ENCODE measurements at places on chromosomes 7 and 10. TPM values are rescaled to one million over a fixed set of nuclear protein-coding genes. Genes with fewer than 3 reads are reported as not detected.

Gene TRIM8
- polyA plus RNA-seq = 134 TPM

Gene MOGAT3
- polyA plus RNA-seq = 0.10 TPM

DNA sequence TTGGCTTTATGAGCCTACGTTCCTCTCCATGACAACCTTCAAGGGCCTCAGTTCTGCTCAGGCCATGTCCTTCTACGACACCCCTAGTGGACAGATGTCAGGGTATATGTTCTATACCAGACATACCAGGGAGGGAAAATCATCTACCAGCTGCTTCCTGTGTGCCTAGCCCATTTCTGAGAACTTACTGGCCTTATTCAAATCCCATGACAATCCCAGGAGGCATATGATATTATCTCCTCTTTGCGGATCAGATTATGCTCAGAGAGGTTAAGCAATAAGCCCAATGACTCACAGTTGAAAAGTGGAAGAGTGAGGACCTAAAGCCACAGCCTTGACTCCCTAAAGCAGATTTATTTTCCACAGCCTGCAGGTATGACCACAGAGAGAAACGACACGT is 139.3 kb downstream of the GLI3 start:
- DNase-seq = no peak

DNA sequence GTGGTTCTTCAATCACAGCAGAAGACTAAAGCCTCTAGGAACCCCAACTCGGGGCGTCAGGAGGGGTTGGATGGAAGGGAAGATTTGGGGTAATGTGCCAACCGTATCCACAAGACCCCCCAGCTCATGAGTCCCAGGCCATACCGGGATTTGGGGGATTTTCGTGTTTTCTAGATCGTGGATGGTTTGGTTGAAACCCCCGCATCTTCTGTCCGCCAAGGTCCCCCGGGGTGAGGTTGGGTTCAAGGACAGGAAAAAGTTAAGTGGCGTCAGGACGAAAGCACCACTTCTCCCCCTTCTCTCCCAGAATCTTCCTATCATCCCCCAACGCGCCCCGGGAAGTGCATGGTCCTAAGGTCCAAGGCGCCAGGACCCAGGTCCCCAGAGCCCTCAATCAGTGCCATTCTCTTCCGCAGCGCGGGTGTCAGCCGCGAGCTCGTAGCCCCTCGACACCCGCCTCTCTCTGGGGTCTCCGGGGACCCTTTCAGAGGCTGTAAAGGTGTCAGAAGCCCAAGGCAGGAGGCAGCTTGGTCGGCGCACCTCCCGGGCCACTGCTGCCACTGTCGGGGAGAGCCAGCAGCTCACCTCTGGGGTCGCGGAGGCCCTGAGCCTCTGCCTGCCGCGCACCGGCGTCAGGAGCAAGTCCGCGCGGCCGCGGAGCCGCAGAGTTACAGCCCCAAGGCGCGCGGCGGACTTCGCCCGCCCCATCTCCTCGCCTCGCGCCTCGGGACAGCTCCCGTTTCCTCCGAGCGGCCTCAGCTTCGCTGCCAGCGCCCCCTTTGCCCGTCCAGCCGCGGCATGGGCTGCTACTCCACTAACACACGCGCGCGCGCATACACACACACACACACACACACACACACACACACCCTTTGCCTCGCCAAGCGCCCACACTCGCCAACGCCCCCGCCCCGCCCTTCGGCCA is 1.5 kb downstream of the MKX start:
- DNase-seq = no peak
